Calu3 (cell line): ENCODE measurements at places on chromosomes 7 and 10. TPM values are rescaled to one million over a fixed set of nuclear protein-coding genes. Genes with fewer than 3 reads are reported as not detected.

DNA sequence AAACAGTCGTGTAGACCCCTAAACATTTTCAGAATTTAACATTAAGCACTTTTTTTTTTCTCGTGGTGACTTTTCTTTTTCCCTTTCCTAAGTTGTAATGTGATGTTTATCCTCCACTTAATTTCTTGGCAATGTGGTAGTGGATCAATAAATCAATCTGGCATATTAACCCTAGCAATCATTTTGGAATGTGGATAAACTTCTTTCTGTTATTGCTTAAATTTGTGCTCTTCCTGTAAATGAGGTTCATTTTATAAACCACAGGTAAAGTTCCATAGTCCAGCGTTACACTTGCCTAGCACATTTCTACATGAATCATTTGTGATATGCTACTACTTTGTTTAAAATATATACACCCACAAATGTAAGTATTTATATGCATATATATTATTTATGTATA lies 247.4 kb upstream of the ETV1 start:
- no peak overlapping the region for H3K4me3 ChIP-seq
- no peaks in the 10 kb centered on the region for H3K27me3 ChIP-seq
- H3K36me3 ChIP-seq: peaks cover 5% of the 10 kb centered on the region
- H3K27ac ChIP-seq: peak overlapping the region; percentile 0
- H3K4me1 ChIP-seq: peaks cover 41% of the 10 kb centered on the region

- H3K36me3 ChIP-seq: peaks cover 6% of the 10 kb centered on the region
- H3K4me1 ChIP-seq: peaks cover 26% of the 10 kb centered on the region
- no peak overlapping the region for H3K4me3 ChIP-seq
- no peak for DNase-seq
- no peaks in the 10 kb centered on the region for H3K27me3 ChIP-seq
Measured at GRCh38 chr7:134995239-134996096, 9.2 kb downstream of the AGBL3 start.

DNA sequence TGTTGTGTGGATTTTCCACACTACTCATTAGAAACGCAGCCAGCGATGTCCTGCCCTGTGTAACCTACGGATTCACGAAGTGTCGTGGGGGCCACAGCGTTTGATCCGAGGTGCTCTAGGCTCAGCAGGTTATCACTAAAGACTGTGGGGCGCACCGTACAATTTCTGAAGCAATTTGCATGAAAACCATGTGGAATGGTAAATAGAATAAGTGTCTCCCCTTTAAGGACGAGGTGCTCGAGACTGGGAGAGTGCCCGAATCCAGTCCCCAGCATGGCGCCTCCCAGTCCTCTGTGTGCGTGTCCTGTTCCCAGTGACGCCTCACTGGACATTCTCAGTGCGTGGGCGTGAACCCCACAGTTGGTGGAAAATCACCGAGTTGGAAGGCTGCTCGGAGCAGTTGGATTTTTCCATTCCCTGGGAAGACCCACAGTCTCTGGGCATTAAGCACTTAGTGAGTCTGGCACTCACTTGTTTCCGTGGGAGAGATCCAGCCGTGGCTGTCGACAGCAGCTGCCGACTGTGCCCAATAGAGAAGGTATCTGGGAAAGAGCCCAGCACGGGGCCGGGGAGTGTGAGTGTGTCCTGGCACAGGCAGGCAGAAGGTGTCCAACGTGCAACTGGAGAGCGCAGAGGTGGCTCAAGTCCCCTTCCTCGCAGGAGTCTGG lies 37.0 kb downstream of the PFKP start:
- no peak overlapping the region for H3K27ac ChIP-seq
- H3K36me3 ChIP-seq: peaks cover 73% of the 10 kb centered on the region
- no peak for DNase-seq
- H3K4me1 ChIP-seq: peaks cover 15% of the 10 kb centered on the region
- H3K27me3 ChIP-seq: no peaks in the 10 kb centered on the region
- no peak overlapping the region for H3K4me3 ChIP-seq

DNA sequence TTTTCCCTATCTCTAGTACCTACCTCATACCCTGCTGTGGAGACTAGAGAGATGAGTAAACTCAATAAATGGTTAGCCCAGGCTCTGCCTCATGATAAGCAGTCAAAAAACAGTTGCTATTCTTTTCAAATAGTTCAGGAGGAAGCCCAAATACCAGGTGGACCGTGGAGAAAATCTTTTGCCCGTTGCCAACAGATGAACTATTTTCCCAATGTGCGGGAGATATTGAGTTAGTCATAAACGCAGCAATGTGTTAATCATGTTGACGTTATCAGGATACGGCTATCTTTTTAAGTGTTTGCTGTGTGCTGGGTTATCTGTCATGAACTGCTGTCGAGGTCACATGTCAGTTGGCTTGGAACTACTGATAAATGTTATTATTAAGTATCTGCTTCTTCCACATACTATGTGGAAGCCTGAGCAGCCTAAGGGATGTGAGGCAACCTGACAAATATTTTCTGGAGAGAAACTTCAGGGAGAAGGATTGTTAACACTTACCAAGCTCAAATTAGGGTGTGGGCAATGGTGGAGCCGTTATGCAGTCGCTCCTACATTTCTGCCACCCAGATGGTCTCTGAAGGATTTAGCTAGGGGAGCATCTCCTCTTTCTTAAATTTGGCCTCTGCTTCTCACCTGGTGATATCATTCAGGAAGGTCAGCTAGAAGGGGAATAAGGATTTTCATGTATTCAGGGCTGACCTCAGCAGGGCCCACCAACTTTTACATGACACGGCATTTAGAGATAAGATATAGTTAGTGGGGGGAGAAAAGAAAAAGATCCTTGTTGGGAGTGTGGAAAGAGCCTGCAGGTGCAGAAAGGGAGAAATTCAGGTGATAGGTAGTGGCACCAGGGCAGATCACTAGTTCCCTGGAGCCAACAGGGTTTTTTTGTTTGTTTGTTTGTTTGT lies 33.5 kb upstream of the SLC26A3 start:
- H3K27ac ChIP-seq: no peak overlapping the region
- DNase-seq: no peak
- no peaks in the 10 kb centered on the region for H3K4me1 ChIP-seq

- no peaks in the 10 kb centered on the region for H3K27me3 ChIP-seq
- no peak overlapping the region for H3K27ac ChIP-seq
- H3K36me3 ChIP-seq: no peaks in the 10 kb centered on the region
- H3K4me3 ChIP-seq: no peak overlapping the region
- H3K4me1 ChIP-seq: no peaks in the 10 kb centered on the region
- no peak for DNase-seq
Measured at GRCh38 chr7:129535896-129536295, 33.6 kb downstream of the SMKR1 start.

GRCh38 chr10:58239561-58240169 lies 28.0 kb downstream of the IPMK start:
- H3K36me3 ChIP-seq: no peaks in the 10 kb centered on the region
- H3K27ac ChIP-seq: no peak overlapping the region
- H3K27me3 ChIP-seq: no peaks in the 10 kb centered on the region
- H3K4me3 ChIP-seq: no peak overlapping the region
- no peak for DNase-seq

DNA sequence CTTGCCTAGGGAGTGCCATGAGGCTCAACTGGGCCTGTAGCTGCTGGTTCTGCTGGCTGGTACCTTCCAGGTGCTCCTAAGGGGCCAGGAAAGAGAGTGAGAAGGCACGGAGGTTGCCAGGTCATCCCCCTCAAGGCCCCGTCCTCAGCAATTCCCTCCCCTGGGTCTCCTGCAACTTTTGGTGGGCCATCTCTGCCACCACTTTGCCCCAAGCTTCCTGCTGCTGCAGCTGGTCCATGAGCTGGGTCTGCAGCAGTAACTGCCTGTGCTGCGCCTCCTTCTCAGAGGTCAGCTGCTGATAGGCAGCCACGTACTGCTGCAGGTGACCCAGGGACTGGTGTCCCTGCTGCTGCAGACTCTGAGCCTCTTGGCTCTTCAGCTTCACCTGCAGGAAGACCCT lies 17.3 kb upstream of the MTPAP start:
- H3K4me1 ChIP-seq: no peaks in the 10 kb centered on the region
- H3K27me3 ChIP-seq: peaks cover 58% of the 10 kb centered on the region
- DNase-seq: no peak
- no peak overlapping the region for H3K27ac ChIP-seq
- no peak overlapping the region for H3K4me3 ChIP-seq

DNA sequence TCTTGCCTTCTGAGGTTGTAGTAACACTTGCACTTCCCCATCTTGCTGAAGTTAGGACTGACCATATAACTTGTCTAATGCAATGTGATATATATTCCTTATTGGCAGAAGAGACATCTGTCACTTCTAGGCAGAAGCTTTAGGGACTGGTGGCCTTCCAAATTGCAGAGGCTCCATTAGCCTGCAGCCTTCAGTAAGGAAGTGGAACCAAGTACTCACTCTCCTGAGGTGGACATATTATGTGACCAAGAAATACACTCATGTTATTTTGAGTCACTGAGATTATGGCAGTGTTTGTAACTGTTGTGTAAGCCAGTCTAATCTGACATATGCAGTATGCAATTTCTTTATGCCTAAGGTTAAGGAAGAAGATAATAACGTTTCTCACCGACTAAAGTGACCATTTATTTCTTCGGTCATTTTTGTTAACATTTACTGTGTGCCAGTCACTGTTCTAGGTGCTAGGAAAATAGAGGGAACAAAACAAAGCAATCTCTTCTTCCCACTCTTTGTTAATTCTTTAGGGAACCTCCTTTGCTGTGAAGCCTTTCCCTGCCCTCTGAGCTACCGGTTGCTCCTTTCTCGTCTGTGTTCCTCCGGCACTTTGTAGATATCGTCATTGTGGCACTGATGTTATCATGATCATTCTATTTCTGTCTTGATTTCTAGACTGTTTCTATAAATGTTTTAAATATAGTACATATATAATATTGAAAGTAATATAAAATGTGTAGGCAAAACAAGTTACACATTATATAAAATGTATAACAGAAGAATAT lies 52.9 kb upstream of the HBP1 start:
- no peaks in the 10 kb centered on the region for H3K27me3 ChIP-seq
- no peak overlapping the region for H3K4me3 ChIP-seq
- no peak overlapping the region for H3K27ac ChIP-seq
- H3K36me3 ChIP-seq: no peaks in the 10 kb centered on the region

DNA sequence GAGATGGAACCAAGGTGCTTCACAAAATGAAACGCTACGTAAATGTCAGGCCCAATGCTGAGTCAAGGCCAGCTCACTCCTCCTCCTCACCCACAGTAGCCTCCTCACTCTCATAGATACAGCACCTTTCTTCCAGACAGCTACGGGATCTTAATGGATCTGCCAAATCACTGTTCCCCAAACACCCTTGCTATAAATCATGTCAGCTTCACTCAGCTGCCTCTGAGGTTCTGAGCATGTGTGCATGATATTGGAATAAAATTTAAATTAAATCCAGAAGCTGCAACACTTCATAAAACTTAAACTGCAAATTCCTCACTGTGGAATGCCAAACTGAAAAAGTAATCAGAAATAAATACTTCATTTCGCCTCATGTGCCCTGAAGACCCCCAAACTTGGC lies 14.7 kb upstream of the CPXM2 start:
- H3K36me3 ChIP-seq: no peaks in the 10 kb centered on the region
- no peak overlapping the region for H3K27ac ChIP-seq
- no peak for DNase-seq
- H3K27me3 ChIP-seq: peaks cover 83% of the 10 kb centered on the region

DNA sequence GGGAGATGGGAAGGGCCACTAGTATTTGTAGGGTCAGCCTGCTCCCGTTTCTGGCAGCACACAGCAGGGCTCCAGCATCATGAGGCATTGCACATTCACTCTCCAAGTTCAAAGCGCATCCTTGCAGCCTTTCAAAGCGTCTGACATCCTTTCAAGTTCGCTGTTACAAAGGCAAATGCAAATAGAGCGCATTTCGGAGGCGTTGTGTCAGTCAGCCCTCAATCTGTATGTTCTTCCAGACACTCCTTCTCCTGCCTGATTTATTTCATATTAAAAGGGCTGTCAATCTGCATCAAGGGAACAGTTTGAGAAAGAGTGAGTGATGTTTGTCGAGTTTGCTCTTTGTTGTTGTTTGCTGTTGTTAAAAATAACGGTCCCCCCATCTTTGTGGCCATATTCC lies 188.5 kb downstream of the SNX10 start:
- no peaks in the 10 kb centered on the region for H3K4me1 ChIP-seq
- no peak for DNase-seq
- H3K27ac ChIP-seq: no peak overlapping the region

DNA sequence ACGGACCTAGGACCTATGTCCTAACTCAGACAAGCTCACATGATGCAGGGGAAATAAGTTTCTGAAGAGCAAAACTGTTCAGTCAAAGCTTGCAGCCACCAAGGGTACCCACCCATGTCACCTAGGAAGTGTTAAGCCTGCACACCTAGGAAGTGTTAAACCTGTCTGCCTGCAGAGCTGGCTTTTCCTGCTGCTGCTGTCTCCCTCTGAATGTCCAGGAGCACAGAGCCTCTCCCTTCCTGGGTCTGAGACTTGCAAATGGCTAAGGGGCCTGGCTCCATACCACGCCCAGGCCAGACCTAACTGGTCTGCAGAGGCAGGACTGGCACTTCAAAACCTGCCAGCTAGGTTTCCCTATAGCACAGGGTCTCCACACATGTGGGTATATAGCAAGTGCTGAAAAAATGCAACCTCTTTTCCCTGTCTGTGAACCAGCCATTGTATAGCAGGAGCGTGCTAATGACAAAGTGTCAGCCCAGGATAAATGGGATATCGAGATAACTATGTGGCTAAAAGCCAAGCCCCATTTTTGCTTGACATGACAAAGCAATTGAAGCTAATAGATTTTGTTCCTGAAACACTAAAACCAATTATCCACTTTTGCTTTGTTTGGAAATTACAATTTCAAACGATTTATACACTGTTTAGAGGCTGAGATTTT lies 1.5 kb downstream of the GDF2 start:
- H3K27ac ChIP-seq: no peak overlapping the region
- no peaks in the 10 kb centered on the region for H3K36me3 ChIP-seq
- DNase-seq: peak; percentile 15
- H3K4me1 ChIP-seq: no peaks in the 10 kb centered on the region

- no peak for DNase-seq
- H3K27ac ChIP-seq: peak overlapping the region; percentile 11
- no peaks in the 10 kb centered on the region for H3K27me3 ChIP-seq
- peaks cover 46% of the 10 kb centered on the region for H3K4me1 ChIP-seq
Measured at GRCh38 chr7:28156401-28156800, 24.2 kb downstream of the JAZF1 start.

DNA sequence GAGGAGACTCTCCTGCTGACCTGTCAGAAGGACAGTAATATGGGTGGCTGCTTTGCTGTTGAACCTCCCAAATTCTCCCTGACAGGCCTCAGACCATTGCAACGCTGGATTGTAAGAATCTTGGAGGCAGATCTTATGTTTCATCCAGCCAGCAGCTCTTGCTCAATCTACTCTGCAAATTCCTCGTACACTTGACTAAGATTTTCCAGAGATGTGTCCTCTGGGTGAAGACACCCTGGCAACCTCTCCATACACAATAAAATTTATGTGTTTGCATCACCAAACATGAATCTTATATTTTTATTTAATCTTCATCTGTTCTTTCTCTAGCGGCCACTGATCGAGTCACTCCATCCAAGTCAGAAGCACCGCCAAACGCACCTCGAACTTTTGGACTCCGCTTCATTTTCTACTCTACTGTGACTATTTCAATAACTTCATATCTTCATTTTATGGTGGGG lies 623.1 kb downstream of the ACTR3B start:
- H3K36me3 ChIP-seq: no peaks in the 10 kb centered on the region
- H3K4me1 ChIP-seq: no peaks in the 10 kb centered on the region
- no peak overlapping the region for H3K4me3 ChIP-seq
- no peak for DNase-seq

GRCh38 chr10:130020651-130021382 lies 56.7 kb upstream of the EBF3 start:
- H3K4me1 ChIP-seq: no peaks in the 10 kb centered on the region
- H3K27me3 ChIP-seq: no peaks in the 10 kb centered on the region
- no peak overlapping the region for H3K27ac ChIP-seq
- H3K36me3 ChIP-seq: no peaks in the 10 kb centered on the region

Gene MRLN
- not detected in 2 replicates for total RNA-seq

Gene ANKRD1
- total RNA-seq: 2.3 and 6.2 TPM in 2 replicates

Gene DAGLB
- total RNA-seq: 36.8 and 38.1 TPM in 2 replicates

Gene ICA1
- 60.4 and 66.4 TPM in 2 replicates for total RNA-seq

Gene FBXL13
- 1.3 and 2.6 TPM in 2 replicates for total RNA-seq

Gene PRF1
- not detected in 2 replicates for total RNA-seq

Gene TMEM176B
- total RNA-seq: 3.1 and 7.3 TPM in 2 replicates

Gene KNDC1
- total RNA-seq: 1.2 and 1.7 TPM in 2 replicates
